T1000 (cell line): ENCODE measurements at places on chromosomes 3 and 15.

GRCh38 chr15:62624547-62625378, 417.8 kb upstream of the TPM1 start:
- DNase-seq: peak; percentile 2

DNA sequence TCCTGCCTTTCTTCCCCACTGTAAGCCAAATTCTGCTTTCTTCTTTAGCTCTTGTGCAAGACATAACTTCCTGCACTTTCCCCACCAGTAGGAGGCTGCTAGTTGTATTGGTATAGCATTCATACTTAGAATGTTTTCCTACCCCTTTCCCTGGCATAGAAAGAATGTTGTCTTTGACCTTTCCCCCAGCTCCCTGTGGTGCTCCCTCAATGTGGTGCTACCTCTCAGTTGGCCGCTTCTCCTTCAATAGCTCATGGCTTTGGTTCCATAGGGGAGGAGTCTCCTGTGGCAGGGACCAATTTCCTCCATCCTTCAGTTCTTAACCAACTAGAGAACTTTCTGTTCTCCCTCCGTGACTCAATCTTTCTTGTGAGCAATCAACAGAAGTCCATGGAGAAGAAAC, 67.5 kb upstream of the AKAP13 start:
- no peak for DNase-seq

DNA sequence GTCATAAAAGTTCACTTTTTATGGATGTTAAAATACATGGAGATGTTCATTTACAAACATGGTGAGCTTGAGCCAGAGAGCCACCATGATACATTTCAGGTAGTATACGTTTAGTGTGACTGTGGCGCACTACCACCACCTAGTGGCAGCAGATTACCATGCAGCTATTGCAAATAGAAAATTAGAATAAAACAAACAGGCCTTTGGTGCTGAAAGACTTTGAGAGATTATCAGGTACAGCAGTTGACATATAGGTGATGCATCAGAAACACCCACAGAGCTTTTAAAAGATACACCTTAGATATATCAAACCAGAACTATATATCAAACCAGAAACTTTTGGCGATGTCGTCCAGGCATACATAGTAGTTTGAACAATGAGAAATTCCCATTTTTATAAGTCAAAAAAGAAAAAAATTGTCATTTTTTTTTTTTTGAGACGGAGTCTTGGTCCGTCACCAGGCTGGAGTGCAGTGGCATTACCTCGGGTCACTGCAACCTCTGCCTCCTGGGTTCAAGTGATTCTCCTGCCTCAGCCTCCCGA, 42.0 kb upstream of the ICE2 start:
- DNase-seq: no peak

- DNase-seq: no peak
Observed at GRCh38 chr3:139577346-139577745, 37.8 kb upstream of the RBP1 start.

- no peak for DNase-seq
Observed at GRCh38 chr3:143975554-143976152, 4.0 kb downstream of the DIPK2A start.

GRCh38 chr15:43253431-43254403, 13.0 kb downstream of the TGM5 start:
- no peak for DNase-seq

DNA sequence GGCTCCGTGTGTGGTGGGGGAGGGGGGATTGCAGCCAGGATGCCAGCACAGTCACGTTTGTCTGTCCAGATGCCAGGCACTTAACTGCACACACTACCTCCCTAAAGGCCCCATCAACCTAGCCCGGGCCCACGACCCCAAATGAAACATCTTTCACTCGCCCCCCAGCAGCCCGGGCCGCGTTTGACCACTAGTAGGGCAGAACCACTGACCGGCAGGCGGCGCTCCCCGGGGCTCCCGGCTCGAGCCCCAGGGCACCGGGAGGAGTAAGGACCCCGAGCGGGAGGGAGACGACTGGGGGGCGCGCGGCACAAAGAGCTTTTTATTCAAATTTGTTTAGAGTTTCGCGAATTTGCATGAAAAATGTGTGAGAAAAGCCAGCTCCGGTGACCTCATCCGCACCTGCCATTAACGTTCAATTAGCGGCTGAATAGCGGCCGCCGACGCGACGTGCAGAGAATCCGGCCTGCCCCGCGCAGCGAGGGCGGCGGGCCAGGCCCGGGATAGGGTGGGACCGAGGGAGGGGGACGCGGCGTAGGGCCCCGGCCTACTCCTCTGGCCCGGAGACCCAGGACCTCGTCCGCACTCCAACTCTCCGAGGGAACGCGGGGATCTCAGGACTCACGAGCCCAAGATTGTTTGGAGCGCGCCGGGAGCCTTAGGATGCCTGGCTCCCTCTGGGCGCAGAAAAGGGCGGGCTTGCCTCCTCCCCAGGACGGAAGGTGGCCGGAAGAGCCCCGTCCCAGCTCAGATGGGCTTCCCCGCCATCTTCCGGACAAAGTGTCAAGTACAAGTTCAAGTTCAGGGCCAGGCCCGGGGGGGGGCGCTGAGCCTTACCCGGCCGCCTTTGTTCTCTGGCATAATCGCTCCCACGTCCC, 64.9 kb upstream of the POLG start:
- DNase-seq: no peak

GRCh38 chr3:52326976-52327375, 10.9 kb downstream of the DNAH1 start:
- DNase-seq: no peak

DNA sequence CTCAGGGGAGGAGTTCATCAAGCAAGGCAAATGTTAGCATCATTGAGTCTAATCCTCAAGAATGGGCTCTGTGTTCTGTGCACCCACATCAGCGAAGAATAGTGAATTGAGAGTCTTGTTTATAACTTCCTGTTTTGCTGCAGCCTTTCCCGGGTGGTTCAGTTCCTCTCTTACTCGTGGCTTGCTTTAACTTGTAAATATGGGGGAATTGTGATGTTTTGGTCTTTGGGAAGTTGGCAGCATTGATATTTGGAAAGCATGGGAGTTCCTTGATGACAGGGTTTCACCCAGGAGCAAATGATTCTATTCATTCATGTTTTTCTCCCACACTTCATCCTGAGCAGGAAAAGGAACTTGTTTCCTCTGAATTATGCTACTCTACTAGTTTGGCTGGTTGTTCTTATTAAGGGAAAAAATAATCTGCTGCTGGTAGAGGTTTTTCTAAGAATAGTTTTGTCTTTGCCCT, 40.4 kb downstream of the GPD1L start:
- no peak for DNase-seq

DNA sequence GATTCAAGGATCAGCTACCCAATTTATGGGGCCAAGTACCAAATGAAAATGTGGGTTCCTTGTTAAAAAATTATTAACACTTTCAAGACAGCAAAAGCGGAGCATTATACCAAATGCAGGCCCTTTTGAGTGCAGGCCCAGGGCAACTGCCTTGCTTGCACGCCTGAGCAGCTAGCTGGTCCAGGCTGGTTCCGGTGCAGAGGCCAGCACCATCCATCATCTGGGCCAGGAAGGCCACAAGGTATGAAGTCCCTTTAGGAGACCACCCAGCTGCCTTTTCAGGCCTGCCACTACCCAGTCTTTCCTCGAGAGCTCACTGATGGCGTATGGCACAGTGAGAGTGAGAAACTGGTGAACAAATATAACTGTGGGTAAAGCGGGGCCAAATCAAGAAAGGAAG, 13.0 kb downstream of the ANAPC13 start:
- DNase-seq: no peak

DNA sequence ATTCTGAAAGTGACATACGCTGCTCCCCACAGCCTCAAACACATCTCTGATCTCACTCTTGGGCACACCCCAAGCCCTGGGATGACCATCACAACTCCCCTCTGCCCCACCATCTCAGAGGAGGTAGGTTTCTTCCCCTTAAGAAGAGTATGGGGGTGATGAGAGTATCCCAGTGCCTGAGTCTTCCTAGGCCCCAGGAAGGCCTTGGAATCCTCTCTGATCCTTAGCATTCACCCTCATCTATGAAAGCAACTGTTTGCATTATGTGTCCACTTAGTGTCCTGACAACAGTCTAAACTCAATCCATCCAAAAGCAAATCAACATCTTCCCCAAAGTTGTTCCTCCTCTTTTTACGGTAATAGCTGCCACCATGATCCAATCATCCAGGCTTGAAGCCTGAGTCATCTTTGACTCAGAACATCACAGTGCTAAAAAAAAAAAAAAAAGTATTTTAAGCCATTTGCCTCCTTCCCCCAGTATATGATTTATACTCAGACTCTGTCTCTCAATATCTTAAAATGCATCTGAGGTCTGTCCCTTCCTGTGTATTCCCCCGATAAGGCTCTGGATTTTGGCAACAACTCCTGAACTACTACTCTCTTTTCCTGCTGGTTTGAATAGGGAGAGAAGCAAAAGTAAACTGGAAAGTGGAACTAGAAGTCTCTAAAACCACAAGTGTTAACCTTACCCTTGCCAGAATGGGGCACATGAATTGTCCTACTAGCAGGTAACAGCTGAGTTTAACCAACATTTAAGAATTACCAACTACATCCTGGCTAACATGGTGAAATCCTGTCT, 22.5 kb downstream of the POPDC2 start:
- no peak for DNase-seq

DNA sequence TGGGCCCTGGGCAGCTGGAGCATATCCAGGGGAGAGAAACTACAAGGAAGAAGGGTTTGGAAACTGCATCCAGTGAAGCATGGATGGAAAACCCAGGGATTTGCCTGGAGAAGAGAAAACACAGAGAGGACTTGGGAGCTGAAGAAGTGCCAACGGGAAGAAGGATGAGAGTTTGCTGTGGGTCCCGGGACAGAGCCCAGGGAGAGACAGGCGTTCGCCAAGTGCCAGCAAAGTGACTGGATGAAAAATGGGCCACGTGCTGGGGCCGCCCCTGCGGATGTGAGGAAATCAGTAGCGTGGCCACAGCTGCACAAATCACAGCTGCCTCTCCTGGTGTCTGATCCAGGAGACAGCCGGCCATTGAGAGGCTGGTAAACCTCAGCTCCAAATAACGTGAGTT, 70.4 kb downstream of the HES1 start:
- no peak for DNase-seq

DNA sequence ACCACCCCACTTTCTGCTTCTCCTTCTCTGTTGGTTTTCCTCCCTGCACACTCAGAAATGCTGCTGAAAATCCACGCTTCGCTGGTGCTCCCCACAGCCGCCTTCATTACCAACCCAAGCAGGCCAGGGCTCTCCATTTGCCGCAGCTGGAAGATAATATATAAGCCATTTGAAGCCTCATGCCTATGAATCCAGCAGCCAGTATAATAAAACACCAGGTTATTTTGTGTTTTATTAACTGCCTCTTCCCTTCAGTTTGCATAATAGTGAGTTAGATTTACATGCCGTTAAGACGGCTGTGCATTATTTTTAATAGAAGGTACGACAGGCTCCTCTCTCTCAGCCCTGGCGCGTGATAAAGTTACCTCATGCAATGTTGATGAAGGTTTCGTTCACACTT, 86.6 kb downstream of the TOP2B start:
- no peak for DNase-seq

GRCh38 chr3:126019683-126020082, 50.7 kb downstream of the ROPN1B start:
- DNase-seq: no peak

DNA sequence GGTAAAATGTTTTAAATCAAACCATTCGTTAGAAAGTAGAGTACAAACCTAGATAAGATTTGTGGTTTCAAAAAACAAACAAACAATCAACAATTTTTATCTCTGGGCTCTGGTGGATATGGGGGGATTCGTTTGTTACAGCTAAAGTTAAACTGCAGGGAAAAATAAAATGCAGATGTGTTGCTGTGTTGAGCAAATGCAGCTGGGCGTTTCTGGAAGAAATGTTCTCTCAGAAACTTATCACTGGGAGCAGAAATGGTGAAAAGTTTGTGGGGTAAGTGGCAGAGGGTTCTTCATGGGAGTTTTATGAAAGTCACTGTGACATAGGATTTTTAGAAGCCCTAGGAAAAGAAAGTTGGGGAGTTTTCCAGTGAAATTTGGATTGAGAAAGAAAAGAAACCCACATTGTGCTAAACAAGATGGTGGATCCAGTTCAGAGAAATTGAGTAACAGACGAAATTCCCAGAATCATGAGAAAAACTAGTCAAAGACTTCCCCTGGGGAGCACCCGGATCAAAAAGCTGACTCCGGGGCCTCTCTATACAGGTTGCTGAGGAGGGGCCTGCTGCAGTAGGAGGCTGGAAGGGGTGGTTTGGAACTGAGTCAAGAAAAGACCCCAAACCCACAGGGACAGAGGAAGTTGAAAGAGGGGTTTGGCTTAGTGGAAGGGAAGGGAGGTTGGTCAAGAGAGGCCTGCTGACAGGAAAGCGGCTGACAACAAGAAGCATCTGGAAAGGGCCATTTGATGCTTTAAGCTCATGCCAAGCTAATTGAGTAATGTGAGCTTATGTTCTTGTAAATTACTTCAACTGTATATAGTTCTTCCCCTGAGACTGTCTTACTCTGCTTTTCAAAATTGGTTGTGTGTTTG, 108.7 kb downstream of the RARB start:
- no peak for DNase-seq

GRCh38 chr3:127608362-127608718, 10.1 kb downstream of the MCM2 start:
- no peak for DNase-seq

DNA sequence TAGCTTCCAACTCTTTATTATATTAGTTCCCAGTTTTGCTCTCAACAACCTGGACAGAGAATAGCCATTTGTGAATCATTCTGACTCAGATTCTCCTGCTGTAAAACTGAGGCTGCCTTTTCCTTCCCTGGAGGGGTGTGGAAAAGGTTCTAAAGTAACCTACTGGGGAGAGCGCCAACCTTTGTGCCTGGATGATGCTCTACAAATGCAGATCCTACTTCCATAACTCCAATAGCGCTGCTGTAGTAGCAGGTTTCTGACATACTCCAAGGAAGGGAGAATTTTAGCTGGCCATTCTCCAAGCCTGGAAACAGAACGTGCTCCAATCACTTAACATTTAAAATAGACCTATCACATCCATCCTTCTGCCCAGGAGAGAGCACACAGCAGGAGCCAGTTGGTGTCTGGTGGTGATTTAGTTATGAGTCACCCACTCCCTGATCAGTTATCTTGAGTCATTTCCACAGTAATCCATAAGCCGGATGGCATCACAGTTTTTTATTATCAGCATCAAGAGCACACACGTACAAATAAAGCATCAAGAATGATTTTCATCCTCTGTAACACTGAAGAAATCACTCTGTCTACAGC, 38.3 kb downstream of the MYH15 start:
- DNase-seq: peak; percentile 59

DNA sequence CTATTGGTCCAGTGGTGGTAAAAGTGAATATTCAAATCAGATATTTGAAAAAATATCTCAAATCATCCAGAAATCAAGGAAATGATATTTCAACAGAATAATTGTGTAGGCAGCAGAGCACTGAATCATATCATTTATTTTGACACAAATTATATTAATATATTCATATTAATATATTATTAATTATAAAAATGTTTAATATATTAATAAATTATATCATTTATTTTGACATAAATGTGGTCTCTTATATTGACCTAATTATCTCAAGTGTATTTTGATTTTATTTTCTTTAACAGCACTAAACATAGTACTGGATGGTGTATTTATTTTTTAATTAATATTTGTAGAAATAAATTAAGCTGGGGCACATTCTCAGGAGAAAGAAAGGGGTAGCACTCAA, 257.7 kb upstream of the THBS1 start:
- DNase-seq: no peak

GRCh38 chr3:190307164-190307545, 15.1 kb downstream of the CLDN1 start:
- DNase-seq: no peak
